ENCODE measurements at places on chromosomes 4 and X.
A peak's percentile ranks its signal among the peaks of the same experiment; 100 is the strongest.

DNA sequence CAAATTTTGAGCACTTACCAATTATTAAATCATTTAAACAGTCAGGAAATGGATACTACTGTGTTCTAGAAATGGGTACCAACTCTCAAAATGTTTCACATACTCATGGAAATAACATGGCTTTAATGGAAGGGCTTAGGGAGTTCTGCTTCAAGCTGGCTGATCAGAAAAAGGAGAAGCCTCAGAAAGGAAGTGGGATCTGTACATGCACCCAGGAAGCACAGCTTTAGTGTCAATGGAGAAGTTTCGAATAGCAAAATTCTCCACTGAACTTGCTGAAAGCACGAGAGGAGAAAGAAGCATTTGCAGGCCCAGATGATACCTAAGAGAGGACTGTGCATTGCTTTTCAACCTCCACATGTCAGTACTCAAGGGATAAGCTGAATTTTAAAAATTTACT is 11.1 kb upstream of the HS3ST1 start:
- DNase-seq, result no peak

GRCh38 chr4:124192544-124192943 is 520.0 kb downstream of the ANKRD50 start:
- DNase-seq, result no peak

DNA sequence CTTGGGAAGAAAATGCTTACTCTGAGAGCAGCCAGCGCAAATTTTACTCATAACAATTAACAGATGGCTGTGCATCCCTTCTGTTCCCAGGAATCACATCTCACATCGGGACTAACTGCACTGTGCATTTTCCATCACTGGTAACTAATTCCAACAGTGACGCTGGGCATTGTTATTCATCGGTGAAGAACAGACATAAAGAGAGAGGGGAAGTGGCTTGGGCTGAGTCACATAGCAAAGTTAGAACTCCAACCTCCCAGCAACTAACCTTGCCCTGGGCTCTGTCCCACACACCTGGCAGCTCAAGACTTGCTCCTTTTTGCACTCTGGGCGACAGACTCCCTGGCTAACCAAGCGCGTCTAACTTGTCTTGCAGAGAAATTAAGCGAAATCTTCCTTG is 6.4 kb upstream of the LONRF3 start:
- DNase-seq, result no peak

GRCh38 chrX:3811331-3812311 is 98.2 kb upstream of the PRKX start:
- peak; percentile 69 for DNase-seq

DNA sequence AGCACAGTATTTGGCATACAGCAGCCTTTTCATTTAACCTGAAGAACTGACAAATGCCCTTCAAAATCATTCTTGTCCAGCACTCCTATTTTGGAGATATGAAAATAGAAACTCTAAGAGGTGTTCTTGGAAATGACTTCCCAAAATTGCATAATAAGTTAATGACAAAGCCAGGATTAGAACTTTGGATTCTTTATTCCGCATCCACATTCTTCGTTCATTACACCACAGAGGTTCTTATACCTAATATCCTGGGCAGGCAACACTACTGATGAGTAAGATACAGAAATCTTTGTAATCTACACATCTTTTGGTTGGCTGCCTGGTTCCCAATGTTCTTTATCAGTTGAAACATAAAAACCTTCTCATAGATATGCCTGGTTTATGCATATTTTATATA is 5.9 kb downstream of the COL25A1 start:
- DNase-seq, result no peak

- no peak for DNase-seq
These were observed 62.8 kb downstream of the KCNIP4 start for GRCh38 chr4:21885770-21886169.

- DNase-seq, result no peak
These were observed 122.6 kb upstream of the CXorf66 start for GRCh38 chrX:140087875-140088274.

DNA sequence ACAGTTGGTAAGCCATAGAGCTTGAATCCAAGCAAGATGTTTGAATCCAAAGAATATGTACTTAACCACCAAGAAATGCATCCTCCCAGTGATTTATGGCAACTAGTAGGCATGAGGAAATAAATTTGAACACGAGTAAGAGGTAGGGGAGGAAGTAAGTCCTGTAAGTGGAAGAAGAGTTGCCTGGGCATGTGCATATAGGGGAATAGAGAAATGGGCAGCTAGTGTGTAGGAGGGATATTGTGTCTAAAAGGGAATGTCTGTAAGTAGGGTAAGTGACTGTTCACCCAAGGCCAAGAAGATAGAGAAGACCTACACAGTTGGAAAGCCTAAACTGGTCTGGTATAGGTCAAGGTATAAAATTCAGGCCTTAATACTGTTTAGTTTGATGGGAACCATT is 4.6 kb downstream of the SH3BGRL start:
- DNase-seq, result no peak

- DNase-seq, result no peak
These were observed 373.6 kb downstream of the FBXW7 start for GRCh38 chr4:152162331-152162697.

- DNase-seq, result no peak
These were observed 35.8 kb downstream of the GPM6A start for GRCh38 chr4:175776217-175776616.

- no peak for DNase-seq
These were observed 2025.2 kb upstream of the IGFBP7 start for GRCh38 chr4:59135248-59135985.

GRCh38 chr4:67751260-67751659 is 2.9 kb downstream of the GNRHR start:
- no peak for DNase-seq

DNA sequence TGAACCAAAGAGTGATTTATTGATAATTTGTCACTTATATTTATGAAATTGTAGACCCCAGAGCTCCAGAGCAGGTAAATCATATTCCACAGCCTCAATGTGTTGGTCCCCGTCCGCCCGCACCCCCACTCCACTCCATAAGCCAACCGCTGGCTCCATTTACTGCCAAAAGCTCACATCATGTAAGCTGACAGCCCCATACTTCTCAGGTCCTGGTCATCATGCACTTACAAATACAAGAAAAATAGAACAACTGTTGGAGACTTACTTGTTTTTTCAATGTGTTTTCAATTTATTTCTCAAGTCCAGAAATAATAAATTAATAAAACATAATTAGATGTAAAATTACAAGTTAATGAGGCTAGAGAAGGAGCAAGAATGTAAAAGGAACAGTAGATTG is 235.7 kb upstream of the HAND2 start:
- DNase-seq, result no peak

DNA sequence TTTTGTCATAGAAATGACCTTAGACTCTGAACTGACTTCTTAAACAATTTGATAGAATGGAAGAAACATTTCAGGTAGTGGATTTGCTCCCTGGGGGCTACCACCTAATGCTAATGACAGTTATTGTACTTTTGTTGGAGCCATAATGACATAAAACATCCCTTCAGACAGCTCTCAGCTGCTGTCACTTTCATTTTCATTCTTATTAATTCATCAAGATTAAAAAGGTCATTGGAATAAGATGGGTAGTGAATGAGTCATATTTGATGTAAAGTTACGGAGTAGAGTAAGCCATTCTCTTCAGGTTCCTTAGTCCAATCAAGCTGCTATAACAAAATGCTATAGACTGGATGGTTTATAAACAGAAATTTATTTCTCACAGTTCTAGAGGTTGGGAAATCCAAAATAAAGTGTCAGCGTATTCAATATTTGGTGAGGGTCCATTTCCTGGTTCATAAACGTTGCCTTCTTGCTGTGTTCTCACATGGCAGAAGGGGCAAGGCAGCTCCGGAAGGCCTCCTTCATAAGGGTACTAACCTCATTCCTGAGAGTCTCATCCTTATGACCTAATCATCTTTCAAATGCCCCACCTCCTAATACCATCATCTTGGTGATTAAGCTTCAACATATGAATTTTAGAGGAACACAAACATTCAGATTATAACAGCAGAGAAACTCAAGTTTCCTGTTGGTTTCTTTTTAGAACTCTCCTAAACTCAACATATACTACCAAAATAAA is 268.5 kb downstream of the ARAP2 start:
- DNase-seq, result no peak
